ENCODE measurements at places on chromosomes 5 and 9. TPM values are rescaled to one million over a fixed set of nuclear protein-coding genes. Genes with fewer than 3 reads are reported as not detected.

DNA sequence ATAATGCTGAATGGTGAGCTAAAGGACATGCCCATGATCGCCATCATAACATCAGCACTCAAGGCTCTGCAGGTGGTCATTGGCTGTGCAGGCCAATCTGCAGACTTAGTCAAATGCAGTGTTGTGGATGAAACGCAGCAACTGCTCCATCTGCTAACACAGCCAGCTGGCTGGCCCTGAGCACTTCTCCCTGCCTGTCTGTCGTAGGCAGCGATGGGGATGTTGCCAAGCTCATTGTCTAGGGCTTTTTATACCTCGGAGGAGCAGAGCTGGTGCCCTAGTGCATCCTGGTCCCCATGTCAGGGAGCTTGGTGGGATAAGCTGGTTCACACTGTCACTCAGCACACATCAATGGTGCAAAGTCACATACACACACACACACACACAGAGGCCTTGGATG is 189.4 kb downstream of the TENT4A start:
- no peak overlapping the region for H3K4me3 ChIP-seq
- H3K36me3 ChIP-seq, result no peaks in the 10 kb centered on the region
- no peaks in the 10 kb centered on the region for H3K4me1 ChIP-seq
- no peak for DNase-seq

- no peaks in the 10 kb centered on the region for H3K27me3 ChIP-seq
- H3K27ac ChIP-seq, result no peak overlapping the region
- DNase-seq, result no peak
- no peaks in the 10 kb centered on the region for H3K36me3 ChIP-seq
Observed at GRCh38 chr5:158376679-158377078, 517.7 kb upstream of the CLINT1 start.

GRCh38 chr5:115098041-115098702 is 71.5 kb downstream of the TRIM36 start:
- H3K27me3 ChIP-seq, result no peaks in the 10 kb centered on the region
- no peak overlapping the region for H3K27ac ChIP-seq
- H3K4me3 ChIP-seq, result no peak overlapping the region
- H3K36me3 ChIP-seq, result no peaks in the 10 kb centered on the region
- H3K4me1 ChIP-seq, result no peaks in the 10 kb centered on the region

GRCh38 chr9:2675834-2676233 is 41.5 kb upstream of the KCNV2 start:
- H3K27ac ChIP-seq, result no peak overlapping the region
- H3K4me1 ChIP-seq, result no peaks in the 10 kb centered on the region
- no peaks in the 10 kb centered on the region for H3K27me3 ChIP-seq
- DNase-seq, result no peak
- no peaks in the 10 kb centered on the region for H3K36me3 ChIP-seq

GRCh38 chr5:149913436-149914419 is 30.9 kb downstream of the PDE6A start:
- no peak overlapping the region for H3K27ac ChIP-seq
- H3K4me3 ChIP-seq, result no peak overlapping the region
- H3K36me3 ChIP-seq, result no peaks in the 10 kb centered on the region
- no peaks in the 10 kb centered on the region for H3K27me3 ChIP-seq
- DNase-seq, result no peak

DNA sequence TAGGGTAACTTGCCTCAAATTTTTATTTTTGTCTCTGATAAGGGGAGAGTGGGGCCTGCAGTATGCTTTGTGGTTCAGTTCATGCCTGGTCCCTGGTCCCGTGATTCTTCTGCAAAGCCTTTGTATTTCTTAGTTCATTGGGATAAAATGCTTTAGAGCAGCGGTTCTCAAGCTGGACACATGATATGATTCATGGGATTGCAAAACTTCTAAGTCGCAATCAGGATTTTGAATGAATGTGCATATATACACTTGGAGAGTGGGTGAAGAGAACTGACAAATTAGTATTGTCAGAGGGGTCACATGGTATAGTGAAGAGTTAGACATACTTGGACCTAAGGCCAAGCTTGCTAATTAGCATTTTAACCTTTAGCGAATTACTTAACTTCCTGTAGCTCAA is 265.4 kb upstream of the KLF9 start:
- no peak overlapping the region for H3K27ac ChIP-seq
- no peak overlapping the region for H3K4me3 ChIP-seq
- no peaks in the 10 kb centered on the region for H3K36me3 ChIP-seq
- no peak for DNase-seq
- no peaks in the 10 kb centered on the region for H3K27me3 ChIP-seq
- no peaks in the 10 kb centered on the region for H3K4me1 ChIP-seq

GRCh38 chr5:13943676-13944075 is 812 bp downstream of the DNAH5 start:
- no peaks in the 10 kb centered on the region for H3K4me1 ChIP-seq
- DNase-seq, result no peak
- H3K27me3 ChIP-seq, result no peaks in the 10 kb centered on the region

DNA sequence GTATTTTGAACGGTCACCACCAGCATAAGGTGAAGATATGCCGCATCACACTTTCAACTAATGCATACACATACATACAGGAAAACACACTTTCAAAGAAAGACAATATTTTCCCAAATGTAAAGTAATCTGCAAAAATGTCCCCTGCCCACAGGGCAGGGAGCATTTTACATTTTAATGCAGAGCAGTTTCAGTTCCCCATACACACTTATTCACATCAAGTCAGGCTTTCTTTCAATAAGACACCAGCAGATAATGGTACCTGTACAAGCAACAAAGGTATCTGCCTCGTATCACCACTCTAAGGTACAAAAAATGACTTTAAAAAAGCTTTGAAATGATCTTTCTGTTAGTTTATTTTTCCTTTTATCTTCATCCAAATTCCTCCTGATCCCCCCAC is 247.1 kb upstream of the CCNG1 start:
- no peak overlapping the region for H3K27ac ChIP-seq
- no peak overlapping the region for H3K4me3 ChIP-seq
- H3K36me3 ChIP-seq, result no peaks in the 10 kb centered on the region
- DNase-seq, result no peak
- H3K4me1 ChIP-seq, result no peaks in the 10 kb centered on the region

Gene PRRT1B
- total RNA-seq, result 3.9 TPM

Gene OBP2B
- not detected for total RNA-seq
